ENCODE measurements at places on chromosomes 5 and 9.

GRCh38 chr5:57176350-57176857 is 2.5 kb downstream of the GPBP1 start:
- peaks cover 66% of the 10 kb centered on the region for H3K4me1 ChIP-seq
- peaks cover 64% of the 10 kb centered on the region for H3K36me3 ChIP-seq
- peak overlapping the region; percentile 91 for H3K4me3 ChIP-seq

GRCh38 chr5:158422653-158423515 is 563.9 kb upstream of the CLINT1 start:
- DNase-seq: no peak
- H3K27me3 ChIP-seq: peaks cover 19% of the 10 kb centered on the region
- H3K4me1 ChIP-seq: no peaks in the 10 kb centered on the region

GRCh38 chr5:59254055-59254687 is 639.4 kb downstream of the PDE4D start:
- no peak overlapping the region for H3K27ac ChIP-seq
- peaks cover 42% of the 10 kb centered on the region for H3K27me3 ChIP-seq
- DNase-seq: no peak
- no peaks in the 10 kb centered on the region for H3K4me1 ChIP-seq
- no peak overlapping the region for H3K4me3 ChIP-seq
- no peaks in the 10 kb centered on the region for H3K36me3 ChIP-seq

- H3K27ac ChIP-seq: no peak overlapping the region
- H3K27me3 ChIP-seq: peaks cover 54% of the 10 kb centered on the region
Observed at GRCh38 chr5:74352256-74352655, 288.3 kb downstream of the ENC1 start.

- no peak overlapping the region for H3K27ac ChIP-seq
- H3K4me1 ChIP-seq: no peaks in the 10 kb centered on the region
- H3K4me3 ChIP-seq: no peak overlapping the region
- no peaks in the 10 kb centered on the region for H3K36me3 ChIP-seq
Observed at GRCh38 chr5:16855898-16856297, 80.2 kb downstream of the MYO10 start.

DNA sequence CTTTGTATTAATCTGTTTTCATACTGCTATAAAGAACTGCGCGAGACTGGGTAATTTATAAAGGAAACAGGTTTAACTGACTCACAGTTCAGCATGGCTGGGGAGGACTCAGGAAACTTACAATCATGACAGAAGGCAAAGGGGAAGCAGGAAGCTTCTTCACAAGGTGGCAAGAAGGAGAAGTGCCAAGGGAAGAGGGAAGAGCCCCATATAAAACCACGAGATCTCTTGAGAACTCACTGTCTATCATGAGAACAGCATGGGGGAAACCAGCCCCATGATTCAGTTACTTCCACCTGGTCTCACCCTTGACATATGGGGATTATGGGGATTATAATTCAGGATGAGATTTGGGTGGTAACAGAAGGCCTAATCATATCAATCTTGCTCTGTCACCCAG is 60.9 kb upstream of the CHD1 start:
- no peak overlapping the region for H3K4me3 ChIP-seq
- no peak overlapping the region for H3K27ac ChIP-seq
- no peak for DNase-seq
- peaks cover 6% of the 10 kb centered on the region for H3K4me1 ChIP-seq

GRCh38 chr5:110070836-110071235 is 381.1 kb downstream of the MAN2A1 start:
- H3K27ac ChIP-seq: no peak overlapping the region
- no peaks in the 10 kb centered on the region for H3K36me3 ChIP-seq
- H3K4me3 ChIP-seq: no peak overlapping the region
- no peak for DNase-seq
- no peaks in the 10 kb centered on the region for H3K4me1 ChIP-seq

GRCh38 chr5:160312960-160313727 is 780 bp upstream of the CCNJL start:
- H3K36me3 ChIP-seq: peaks cover 2% of the 10 kb centered on the region
- peaks cover 91% of the 10 kb centered on the region for H3K27me3 ChIP-seq
- H3K27ac ChIP-seq: no peak overlapping the region
- peak overlapping the region; percentile 71 for H3K4me3 ChIP-seq
- DNase-seq: no peak

GRCh38 chr9:116479056-116479544 is 208.0 kb upstream of the TRIM32 start:
- no peak overlapping the region for H3K27ac ChIP-seq
- no peak overlapping the region for H3K4me3 ChIP-seq

- no peak overlapping the region for H3K4me3 ChIP-seq
- H3K4me1 ChIP-seq: peaks cover 36% of the 10 kb centered on the region
- DNase-seq: no peak
- no peak overlapping the region for H3K27ac ChIP-seq
- peaks cover 3% of the 10 kb centered on the region for H3K36me3 ChIP-seq
Observed at GRCh38 chr9:20369391-20369790, 252.9 kb downstream of the MLLT3 start.

DNA sequence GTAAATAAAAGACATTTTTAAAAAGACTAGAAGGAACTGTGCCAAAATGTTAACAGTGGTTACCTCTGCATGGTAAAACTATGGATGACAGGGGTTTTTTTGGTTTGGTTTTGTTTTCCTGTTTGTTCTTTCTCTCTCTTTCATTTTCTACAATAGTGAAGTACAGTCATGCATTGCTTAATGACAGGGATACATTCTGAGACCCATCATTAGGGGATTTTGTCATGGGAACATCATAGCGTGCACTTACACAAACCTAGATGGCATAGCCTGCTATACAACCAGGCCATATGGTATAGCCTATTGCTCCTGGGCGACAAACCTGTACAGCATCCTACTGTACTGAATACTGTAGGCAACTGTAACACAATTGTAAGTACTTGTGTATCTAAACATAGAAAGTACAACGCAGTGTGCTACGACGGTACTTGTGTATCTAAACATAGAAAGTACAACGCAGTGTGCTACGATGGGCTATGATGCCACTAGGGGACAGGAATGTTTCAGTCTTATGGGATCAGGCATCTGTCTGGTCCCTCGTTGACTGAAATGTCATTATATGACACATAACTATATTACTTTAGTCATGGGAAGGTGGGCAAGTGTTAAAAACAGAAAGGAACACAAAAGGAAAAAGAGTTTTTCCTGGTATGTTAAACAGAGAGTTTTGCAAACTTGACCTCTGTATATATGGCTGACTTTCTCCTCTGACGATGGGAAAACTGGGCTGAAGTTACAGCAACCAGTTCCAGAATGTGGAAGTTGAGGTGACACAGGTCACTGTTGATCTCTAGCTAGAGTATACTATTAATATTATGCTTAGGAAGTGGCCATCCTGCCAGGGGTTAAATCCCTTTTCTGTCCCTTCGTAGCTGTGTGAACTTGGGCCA is 7.4 kb upstream of the ADAM19 start:
- no peak overlapping the region for H3K4me3 ChIP-seq
- H3K36me3 ChIP-seq: peaks cover 2% of the 10 kb centered on the region
- peaks cover 5% of the 10 kb centered on the region for H3K4me1 ChIP-seq
- H3K27ac ChIP-seq: no peak overlapping the region

DNA sequence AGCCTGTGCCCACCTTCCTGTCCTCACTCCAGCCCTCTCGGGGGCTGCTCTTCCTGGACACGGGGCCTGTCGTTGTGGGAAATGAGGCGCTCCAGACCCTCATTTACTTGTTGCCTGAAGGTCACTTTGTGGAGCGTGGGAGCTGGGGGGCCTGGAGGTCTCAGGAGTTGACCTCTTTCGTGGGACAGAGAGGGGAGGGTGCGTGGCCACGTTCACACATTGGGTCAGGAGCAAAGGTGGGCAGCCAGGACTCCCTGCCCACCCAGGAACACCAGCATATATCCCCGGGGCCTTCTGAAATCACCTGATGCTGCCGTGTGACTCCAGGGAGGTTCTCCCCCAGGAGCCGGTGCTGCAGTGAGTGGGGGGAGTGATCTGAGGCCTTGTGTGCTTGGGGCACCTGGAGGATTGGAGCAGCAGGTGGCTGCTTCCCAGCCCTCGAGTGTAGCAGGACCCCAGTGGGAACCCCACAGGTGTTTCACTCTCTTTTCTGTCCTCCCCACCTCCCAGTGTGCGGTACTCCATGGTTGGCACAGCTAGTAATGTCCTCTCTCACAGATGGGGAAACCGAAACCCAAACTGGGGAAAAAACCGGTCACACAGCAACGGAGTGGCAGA is 20.3 kb downstream of the NCS1 start:
- peaks cover 18% of the 10 kb centered on the region for H3K27me3 ChIP-seq
- H3K4me1 ChIP-seq: no peaks in the 10 kb centered on the region
- no peaks in the 10 kb centered on the region for H3K36me3 ChIP-seq
- H3K4me3 ChIP-seq: no peak overlapping the region
- no peak overlapping the region for H3K27ac ChIP-seq
- DNase-seq: no peak

GRCh38 chr5:43305948-43306565 is 7.2 kb downstream of the HMGCS1 start:
- no peaks in the 10 kb centered on the region for H3K27me3 ChIP-seq
- no peak for DNase-seq
- H3K36me3 ChIP-seq: peaks cover 1% of the 10 kb centered on the region

DNA sequence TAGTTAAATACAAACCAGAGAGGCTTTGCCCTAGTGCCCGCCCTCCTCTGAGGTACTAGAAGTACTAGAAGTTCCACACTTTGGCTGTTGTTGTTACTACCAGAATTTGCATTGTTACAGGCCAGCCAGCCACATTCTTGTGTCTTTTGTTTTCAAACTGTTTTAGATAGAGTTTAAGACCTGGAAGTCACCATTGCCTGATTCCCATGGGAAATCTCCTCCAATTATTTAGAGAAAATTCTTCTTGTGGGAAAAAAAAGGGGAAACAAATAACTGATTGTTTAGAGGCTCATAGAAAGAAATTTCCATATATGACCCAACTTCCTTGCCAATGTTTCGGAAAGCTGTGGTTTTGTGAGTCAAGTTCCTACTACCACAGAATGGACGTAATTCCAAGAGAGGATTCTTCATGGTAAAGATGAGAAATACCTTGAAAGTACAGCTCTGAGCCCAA is 252.2 kb downstream of the GOLPH3 start:
- no peaks in the 10 kb centered on the region for H3K27me3 ChIP-seq
- no peak for DNase-seq
- no peak overlapping the region for H3K4me3 ChIP-seq
- peaks cover 5% of the 10 kb centered on the region for H3K4me1 ChIP-seq
- H3K27ac ChIP-seq: no peak overlapping the region

DNA sequence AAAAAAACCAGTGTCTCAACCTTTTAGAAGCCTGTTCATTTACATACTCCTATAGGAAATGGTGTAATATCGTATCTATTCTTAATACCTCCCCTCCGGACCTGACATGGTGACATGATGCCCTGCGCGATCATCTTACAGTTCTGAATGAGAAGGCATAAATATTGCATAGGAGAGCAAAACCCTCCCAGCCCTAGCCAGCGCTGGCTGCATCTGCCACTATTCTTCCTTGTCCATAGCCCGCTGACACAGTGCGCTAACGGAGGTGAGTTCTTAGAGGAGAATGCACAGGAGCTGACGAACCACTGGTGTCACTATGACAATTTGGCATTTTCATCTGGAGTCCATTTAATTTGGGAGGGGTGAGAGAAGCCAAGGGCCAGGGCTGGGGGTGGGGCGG is 290.1 kb downstream of the EFNA5 start:
- H3K4me3 ChIP-seq: no peak overlapping the region
- no peaks in the 10 kb centered on the region for H3K4me1 ChIP-seq
- H3K27ac ChIP-seq: no peak overlapping the region
- H3K36me3 ChIP-seq: peaks cover 5% of the 10 kb centered on the region
- no peaks in the 10 kb centered on the region for H3K27me3 ChIP-seq
- DNase-seq: no peak

DNA sequence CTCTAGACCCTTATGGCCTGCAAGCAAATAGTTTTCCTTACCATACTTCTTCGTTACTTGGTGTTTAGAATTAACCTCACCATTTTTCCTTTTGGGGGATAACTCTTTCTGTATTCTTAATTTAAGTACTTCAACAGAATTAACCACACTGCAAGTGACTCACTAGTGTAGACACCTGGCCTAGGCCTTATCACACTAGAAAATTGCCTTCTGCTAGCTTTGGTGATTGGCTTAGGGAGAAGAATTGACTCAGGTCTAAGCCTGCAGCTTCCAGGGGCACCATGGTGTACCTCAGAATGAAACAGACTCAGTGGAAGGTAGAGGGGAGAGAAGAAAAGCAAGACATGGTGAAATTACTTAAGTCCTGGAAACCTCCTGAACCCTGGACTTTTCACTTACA is 112.8 kb upstream of the HMHB1 start:
- peaks cover 3% of the 10 kb centered on the region for H3K36me3 ChIP-seq
- H3K4me3 ChIP-seq: no peak overlapping the region
- H3K27me3 ChIP-seq: no peaks in the 10 kb centered on the region
- H3K4me1 ChIP-seq: peaks cover 18% of the 10 kb centered on the region
- no peak for DNase-seq
- no peak overlapping the region for H3K27ac ChIP-seq

- no peaks in the 10 kb centered on the region for H3K27me3 ChIP-seq
- no peak overlapping the region for H3K4me3 ChIP-seq
- DNase-seq: no peak
- H3K4me1 ChIP-seq: no peaks in the 10 kb centered on the region
Observed at GRCh38 chr5:123753937-123754891, 242.2 kb downstream of the CSNK1G3 start.

- no peaks in the 10 kb centered on the region for H3K27me3 ChIP-seq
- H3K4me3 ChIP-seq: no peak overlapping the region
- H3K4me1 ChIP-seq: no peaks in the 10 kb centered on the region
- H3K27ac ChIP-seq: no peak overlapping the region
Observed at GRCh38 chr5:16490911-16491310, 25.3 kb upstream of the ZNF622 start.

GRCh38 chr5:125877248-125877647 is 546.0 kb upstream of the GRAMD2B start:
- H3K4me3 ChIP-seq: no peak overlapping the region
- peaks cover 2% of the 10 kb centered on the region for H3K36me3 ChIP-seq
- H3K27ac ChIP-seq: no peak overlapping the region
- H3K4me1 ChIP-seq: no peaks in the 10 kb centered on the region

DNA sequence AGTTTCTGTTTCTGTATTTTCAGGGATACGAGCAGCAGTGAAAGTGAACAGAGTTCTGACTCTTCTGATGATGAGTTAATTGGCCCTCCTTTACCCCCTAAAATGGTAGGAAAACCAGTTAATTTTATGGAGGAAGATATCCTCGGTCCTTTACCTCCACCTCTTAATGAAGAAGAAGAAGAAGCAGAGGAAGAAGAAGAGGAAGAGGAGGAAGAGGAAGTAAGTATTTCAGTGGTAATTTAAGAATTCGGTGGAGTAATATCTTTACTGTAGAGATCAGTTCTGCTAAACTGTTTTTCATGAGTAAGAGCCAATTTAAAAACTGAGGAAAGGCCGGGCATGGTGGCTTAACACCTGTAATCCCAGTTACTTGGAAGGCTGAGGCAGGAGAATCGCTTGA is 17.2 kb downstream of the WDR70 start:
- peak overlapping the region; percentile 13 for H3K27ac ChIP-seq
- no peaks in the 10 kb centered on the region for H3K27me3 ChIP-seq
- no peak for DNase-seq
- peaks cover 54% of the 10 kb centered on the region for H3K36me3 ChIP-seq
- no peak overlapping the region for H3K4me3 ChIP-seq

GRCh38 chr9:2964470-2964869 is 120.6 kb upstream of the PUM3 start:
- peaks cover 44% of the 10 kb centered on the region for H3K27me3 ChIP-seq
- H3K36me3 ChIP-seq: no peaks in the 10 kb centered on the region
- H3K27ac ChIP-seq: no peak overlapping the region
- no peak for DNase-seq
